Glutamatergic neuron (in vitro differentiated cells): ENCODE measurements at places on chromosomes 7 and 10.

- DNase-seq, result no peak
Measured at GRCh38 chr10:88881922-88882645, 2.0 kb downstream of the STAMBPL1 start.

GRCh38 chr10:90193240-90193985, 492.0 kb downstream of the KIF20B start:
- DNase-seq, result no peak

DNA sequence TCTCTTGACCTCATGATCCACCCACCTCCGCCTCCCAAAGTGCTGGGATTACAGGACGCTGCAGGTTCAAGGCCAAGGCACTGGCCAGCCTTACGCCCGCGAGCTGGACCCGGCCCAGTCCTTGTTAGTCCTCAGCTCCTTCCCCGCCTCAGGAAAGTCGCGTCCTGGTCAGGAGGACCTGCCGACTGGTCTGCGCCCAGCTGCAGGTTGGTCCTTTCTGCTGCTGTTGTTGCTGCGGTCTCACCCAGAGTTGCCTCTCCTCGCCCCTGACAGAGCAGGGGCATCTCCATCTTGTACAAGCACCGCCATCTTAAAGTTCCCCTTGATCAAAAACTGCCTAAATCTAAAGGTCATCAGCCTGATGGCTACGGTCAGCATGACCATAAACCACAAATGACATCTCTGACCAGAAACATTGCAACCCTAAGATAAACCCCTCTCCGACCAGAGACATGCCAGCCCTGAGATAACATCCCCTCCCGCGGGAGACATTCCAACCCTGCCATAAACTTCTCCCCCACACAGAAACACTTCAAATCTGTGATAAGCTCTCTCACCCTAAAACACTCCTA, 13.9 kb upstream of the BMS1 start:
- DNase-seq, result no peak

DNA sequence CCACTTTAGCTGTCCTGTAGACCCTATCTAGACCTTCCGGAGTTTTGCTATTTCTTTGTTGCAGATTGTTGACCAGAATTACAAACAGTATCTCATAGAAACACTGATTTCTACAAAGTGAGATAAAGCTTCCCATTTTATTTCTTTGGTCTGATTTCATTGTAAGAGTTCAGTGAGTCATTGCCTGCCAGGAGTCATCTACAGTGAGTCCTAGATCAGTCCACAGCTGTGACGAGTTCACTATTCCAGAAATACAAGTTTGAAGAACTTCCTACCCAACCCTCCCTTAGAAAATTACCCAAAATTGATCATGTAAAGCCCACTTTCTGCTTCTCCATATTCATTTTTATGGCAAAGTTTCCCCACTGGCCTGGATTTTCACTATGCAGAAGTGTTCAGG, 905.5 kb downstream of the CNTNAP2 start:
- DNase-seq, result no peak

DNA sequence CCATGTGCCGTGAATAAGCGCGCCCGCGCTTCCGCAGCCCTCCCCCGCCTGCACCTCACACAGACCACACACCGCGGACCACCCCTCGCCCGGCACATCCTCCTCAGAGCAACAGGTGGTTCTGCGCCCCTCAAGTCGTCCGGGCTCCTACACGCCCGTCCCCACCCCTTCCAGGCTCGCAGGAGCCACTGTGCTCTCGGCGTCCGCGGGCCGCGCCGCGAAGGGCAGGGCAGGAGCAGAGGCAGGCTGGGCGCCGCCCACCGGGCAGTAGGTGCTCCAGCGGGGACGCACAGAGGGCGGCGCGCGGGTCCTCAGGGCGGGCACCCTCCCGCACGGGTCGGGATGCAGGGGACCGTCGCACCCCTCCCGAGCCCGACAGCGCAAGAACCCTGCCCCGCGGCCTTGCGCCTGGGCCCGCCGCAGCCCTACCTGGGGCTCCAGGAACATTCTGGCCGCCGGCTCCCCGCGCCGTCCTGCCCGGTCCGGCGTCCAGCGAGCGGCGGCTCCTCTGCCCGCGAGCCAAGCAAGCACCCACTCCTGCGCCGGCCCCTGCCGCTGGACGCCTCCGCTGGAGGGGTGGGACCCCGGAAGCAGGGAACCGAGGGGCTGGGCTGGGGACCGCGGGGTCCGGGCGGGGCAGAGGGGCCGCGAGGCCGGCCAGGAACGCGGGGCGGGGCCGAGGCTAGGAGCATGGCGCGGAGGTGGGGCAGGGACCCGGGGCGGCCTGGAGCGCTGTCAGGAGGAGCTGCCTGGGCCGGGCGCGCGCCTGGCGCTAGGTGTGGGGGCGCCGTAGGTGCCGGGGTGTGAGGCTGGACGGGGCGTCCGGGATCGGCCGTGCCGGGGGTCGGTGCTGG, 37.4 kb downstream of the RASGEF1A start:
- peak; percentile 45 for DNase-seq

- no peak for DNase-seq
Measured at GRCh38 chr7:985915-986741, 3.1 kb downstream of the CYP2W1 start.

- peak; percentile 42 for DNase-seq
Measured at GRCh38 chr10:27558612-27559020, 54.5 kb downstream of the RAB18 start.
